ENCODE measurements at places on chromosomes 2 and 18. TPM values are rescaled to one million over a fixed set of nuclear protein-coding genes. Genes with fewer than 3 reads are reported as not detected.

DNA sequence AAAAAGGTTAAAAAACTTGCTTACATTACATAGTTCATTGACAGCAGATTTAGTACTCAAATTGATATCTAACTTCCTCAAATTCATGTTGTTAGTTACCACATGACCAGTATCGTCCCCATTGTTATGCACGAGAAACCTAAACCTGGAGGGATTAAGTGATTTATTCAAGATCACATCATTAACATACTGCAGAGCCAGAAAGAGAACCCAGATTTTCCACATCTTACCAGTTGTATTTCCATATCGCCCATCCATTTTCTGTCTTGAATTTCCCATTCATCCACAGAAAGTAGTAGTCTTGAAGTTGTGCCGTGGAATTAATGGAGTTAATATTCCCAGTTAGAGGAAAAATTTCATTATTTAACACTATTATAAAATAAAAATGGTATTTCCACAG lies 512.0 kb downstream of the METTL4 start:
- no peak overlapping the region for H3K4me3 ChIP-seq
- H3K27me3 ChIP-seq = no peaks in the 10 kb centered on the region
- no peaks in the 10 kb centered on the region for H3K4me1 ChIP-seq

DNA sequence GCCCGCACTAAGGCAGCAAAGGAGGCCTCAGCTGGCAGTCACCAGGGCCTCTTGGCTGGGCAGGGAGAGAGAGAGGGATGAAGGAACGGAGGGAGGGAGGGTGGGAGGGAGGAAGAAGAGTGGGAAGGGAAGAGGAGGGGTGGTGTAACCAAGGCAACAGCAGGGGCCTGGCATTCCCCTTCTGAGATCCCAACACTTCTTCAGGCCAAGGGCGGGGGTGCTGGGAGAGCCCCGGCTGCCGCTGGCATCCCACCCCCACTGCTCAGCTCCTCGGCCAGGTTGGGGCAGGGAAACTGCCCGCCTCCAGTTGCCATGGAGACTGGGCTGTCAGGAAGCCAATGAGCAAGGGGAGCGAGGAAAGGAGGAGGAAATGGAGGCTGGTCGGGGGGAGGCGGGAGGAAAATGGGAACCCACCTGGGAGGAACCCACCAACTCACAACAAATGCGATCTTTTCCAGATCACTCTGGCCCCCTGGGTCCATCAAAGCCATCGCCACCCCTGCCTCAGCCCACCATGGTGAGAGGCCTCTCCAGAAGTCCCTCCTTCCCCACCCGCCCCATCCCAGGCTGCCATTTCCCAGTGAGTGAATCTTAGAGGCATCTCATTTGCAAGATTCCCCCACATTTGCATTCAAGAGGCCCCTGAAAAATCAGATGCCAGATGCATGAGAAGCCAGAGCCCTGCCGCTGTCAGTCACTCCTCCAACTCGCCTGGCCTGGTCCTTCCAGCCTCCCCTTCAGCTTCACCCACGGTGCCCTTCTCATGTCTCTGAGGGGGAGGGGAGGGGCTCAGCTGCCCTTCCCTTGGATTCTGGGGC lies 12.4 kb downstream of the SH2D6 start:
- DNase-seq = no peak
- H3K4me1 ChIP-seq = peaks cover 15% of the 10 kb centered on the region
- H3K4me3 ChIP-seq = no peak overlapping the region
- no peaks in the 10 kb centered on the region for H3K36me3 ChIP-seq
- H3K27ac ChIP-seq = no peak overlapping the region
- no peaks in the 10 kb centered on the region for H3K27me3 ChIP-seq

DNA sequence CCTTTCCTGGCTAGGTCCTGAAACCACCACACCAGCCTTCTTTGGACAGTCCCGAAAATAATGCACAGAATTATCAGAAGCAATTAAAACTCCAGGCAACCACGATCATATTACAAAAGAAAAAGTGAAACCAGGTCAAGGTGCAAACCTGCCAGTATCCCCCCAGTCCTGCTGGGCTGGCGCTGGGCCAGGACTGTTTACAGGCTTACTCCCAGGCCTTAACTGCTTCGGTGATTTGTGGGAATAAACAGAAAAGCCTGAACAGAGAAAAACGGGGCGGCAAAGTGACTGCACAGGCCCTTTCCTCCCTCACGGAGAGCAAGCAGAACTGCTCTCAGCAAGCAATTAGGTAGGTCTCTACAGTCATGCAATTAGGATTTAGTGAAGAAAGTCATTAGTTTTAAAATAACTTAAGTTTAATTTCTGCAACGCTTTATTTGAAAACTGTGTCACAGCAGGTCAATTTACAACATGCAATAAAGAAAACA lies 1.3 kb downstream of the HDAC4 start:
- H3K4me3 ChIP-seq = peak overlapping the region; percentile 82
- no peaks in the 10 kb centered on the region for H3K36me3 ChIP-seq

DNA sequence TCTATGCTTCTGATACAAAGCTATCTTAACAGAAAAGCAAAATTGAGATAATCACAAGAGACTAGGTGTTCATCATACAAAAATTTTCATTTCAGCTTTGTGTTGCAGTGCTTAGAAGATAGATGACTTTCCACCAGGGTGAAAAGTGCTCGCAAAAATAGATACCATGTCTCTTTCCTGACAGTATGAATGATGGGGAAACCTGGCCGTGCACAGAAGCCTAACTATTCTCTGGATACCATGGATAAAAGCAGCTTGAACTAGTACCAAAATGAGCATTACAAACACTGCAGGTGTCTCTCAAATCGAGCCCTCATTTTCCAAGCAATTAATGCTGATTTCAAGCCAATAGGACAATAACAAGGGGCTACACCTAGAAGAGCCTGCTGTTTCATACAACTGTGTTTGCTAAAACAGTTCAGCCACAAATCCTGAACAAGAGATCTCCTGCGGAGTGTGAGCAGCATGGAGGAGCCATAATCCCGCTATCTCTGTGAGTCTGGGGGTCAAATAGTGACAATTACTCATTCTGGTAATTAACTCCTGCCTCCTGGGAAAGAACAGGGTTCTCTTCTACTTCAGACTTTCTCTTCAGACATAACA lies 507.6 kb downstream of the PID1 start:
- H3K27me3 ChIP-seq = no peaks in the 10 kb centered on the region
- H3K27ac ChIP-seq = no peak overlapping the region
- DNase-seq = no peak
- no peaks in the 10 kb centered on the region for H3K36me3 ChIP-seq
- no peak overlapping the region for H3K4me3 ChIP-seq

DNA sequence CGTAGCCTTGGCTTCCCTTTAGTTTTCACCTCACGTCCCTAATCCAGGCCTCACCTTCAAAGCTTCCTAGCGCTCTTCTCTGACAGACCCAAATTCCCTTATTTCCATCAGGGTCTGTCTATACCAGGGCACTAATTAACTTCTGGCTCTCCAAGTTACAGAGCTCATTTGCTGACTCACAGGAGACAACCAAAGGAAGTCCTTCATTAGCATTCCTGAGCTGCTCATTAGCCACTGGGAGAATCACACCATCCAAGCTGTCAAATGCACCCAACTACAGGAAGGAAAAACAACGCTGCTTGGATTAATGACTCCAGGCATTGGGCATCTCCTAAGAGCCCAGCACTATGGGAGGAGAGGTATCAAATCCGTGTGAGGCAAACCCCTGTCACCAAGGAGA lies 109.8 kb upstream of the ALK start:
- no peak overlapping the region for H3K27ac ChIP-seq
- H3K4me3 ChIP-seq = no peak overlapping the region
- H3K4me1 ChIP-seq = no peaks in the 10 kb centered on the region
- peak; percentile 0 for DNase-seq
- peaks cover 3% of the 10 kb centered on the region for H3K27me3 ChIP-seq

Gene CCNYL1
- total RNA-seq = 5.4 TPM

Gene RTTN
- 19.0 TPM for total RNA-seq
